ENCODE measurements at places on chromosomes 16 and 17. TPM values are rescaled to one million over a fixed set of nuclear protein-coding genes. Genes with fewer than 3 reads are reported as not detected.

- H3K4me1 ChIP-seq: no peaks in the 10 kb centered on the region
- no peaks in the 10 kb centered on the region for H3K27me3 ChIP-seq
- no peak overlapping the region for H3K4me3 ChIP-seq
- H3K27ac ChIP-seq: no peak overlapping the region
- DNase-seq: peak; percentile 68
- no peaks in the 10 kb centered on the region for H3K36me3 ChIP-seq
Observed at GRCh38 chr17:10879190-10879836, 41.4 kb upstream of the PIRT start.

Gene P2RX5
- total RNA-seq: 4.7 TPM

Gene TP53TG3F
- not detected for total RNA-seq

Gene GHDC
- 8.5 TPM for total RNA-seq

Gene MT3
- total RNA-seq: not detected

Gene HSF5
- total RNA-seq: not detected

DNA sequence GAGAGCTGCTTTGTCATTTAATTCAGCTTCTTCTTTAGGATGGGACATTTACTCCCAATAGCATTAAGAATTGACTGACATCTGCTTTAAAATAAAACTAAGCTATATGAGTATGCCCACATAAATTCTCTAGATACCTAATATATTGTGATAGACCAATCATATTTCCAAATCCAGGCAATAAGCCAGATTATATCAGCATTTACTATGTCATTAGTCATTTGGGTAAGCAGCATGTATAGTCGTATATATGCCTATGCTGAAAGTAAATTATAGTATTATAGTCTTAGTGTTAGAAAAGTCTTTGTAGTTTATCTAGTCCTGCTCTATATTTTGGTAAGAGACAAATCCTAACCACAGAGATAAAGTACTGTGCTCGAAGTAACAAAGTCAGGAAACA, 958.1 kb downstream of the KCNJ2 start:
- DNase-seq: no peak
- no peak overlapping the region for H3K27ac ChIP-seq
- H3K4me3 ChIP-seq: no peak overlapping the region
- H3K36me3 ChIP-seq: no peaks in the 10 kb centered on the region

GRCh38 chr16:56609463-56609921, 1.1 kb downstream of the MT2A start:
- H3K4me1 ChIP-seq: peaks cover 6% of the 10 kb centered on the region
- no peaks in the 10 kb centered on the region for H3K36me3 ChIP-seq
- no peak for DNase-seq
- peaks cover 21% of the 10 kb centered on the region for H3K27me3 ChIP-seq
- H3K27ac ChIP-seq: no peak overlapping the region
- H3K4me3 ChIP-seq: peak overlapping the region; percentile 65

Gene SLFN12L
- not detected for total RNA-seq

GRCh38 chr17:57746221-57746620, 1.1 kb upstream of the CCDC182 start:
- H3K36me3 ChIP-seq: no peaks in the 10 kb centered on the region
- no peak for DNase-seq
- no peaks in the 10 kb centered on the region for H3K27me3 ChIP-seq
- H3K27ac ChIP-seq: no peak overlapping the region
- no peak overlapping the region for H3K4me3 ChIP-seq
- no peaks in the 10 kb centered on the region for H3K4me1 ChIP-seq

- no peaks in the 10 kb centered on the region for H3K4me1 ChIP-seq
- H3K27ac ChIP-seq: no peak overlapping the region
- no peaks in the 10 kb centered on the region for H3K27me3 ChIP-seq
- peaks cover 2% of the 10 kb centered on the region for H3K36me3 ChIP-seq
- H3K4me3 ChIP-seq: no peak overlapping the region
Observed at GRCh38 chr17:64571746-64572145, 65.0 kb downstream of the CEP95 start.

Gene CACNA1H
- total RNA-seq: 43.3 TPM

- no peaks in the 10 kb centered on the region for H3K27me3 ChIP-seq
- no peak overlapping the region for H3K4me3 ChIP-seq
- H3K27ac ChIP-seq: no peak overlapping the region
- H3K4me1 ChIP-seq: peaks cover 4% of the 10 kb centered on the region
- DNase-seq: no peak
Observed at GRCh38 chr16:56119133-56119532, 72.2 kb upstream of the GNAO1 start.

DNA sequence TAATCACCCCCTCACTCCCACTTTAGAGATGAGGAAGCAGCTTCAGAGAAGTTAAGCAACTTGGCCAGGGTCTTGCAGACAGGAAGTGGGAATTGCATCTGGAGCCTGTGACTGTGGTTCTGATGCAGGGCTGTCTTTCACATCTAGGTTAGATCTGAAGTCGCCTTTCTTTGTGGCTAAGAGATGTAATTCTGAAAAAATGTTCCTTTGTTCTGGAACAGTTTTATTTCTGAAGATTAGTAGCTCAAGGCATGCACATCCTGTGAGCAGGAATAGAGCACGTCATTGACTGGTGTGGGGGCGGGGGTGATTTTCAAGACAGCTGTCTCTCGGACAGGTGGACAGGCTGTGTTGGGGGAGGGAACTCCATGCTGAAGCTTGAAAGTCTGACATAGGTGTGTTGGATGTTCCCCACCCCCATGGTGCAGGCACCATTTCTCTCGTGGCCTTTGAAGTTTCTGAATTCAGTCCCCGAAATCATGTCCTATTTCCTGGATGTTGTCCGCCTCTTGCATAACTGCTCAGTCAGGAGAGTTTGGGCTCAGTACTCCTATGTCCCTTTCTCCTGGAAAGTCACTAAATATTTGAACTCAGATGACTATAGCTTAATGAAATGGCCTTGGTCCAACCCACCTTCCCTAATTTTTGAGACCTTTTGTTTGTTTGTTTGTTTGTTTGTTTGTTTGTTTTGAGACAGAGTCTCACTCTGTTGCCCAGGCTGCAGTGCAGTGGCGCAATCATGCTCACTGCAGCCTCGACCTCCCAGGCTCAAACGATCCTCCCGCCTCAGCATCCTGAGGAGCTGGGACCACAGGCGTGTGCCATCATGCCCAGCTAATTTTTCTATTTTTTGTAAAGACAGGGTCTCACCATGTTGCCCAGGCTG, 21.0 kb upstream of the HERPUD1 start:
- no peaks in the 10 kb centered on the region for H3K27me3 ChIP-seq
- no peak overlapping the region for H3K27ac ChIP-seq
- H3K4me1 ChIP-seq: peaks cover 5% of the 10 kb centered on the region

GRCh38 chr17:59695945-59696681, 11.1 kb downstream of the PTRH2 start:
- no peak overlapping the region for H3K27ac ChIP-seq
- no peak for DNase-seq
- no peaks in the 10 kb centered on the region for H3K27me3 ChIP-seq
- H3K4me1 ChIP-seq: no peaks in the 10 kb centered on the region
- no peak overlapping the region for H3K4me3 ChIP-seq

Gene CMTM2
- not detected for total RNA-seq

DNA sequence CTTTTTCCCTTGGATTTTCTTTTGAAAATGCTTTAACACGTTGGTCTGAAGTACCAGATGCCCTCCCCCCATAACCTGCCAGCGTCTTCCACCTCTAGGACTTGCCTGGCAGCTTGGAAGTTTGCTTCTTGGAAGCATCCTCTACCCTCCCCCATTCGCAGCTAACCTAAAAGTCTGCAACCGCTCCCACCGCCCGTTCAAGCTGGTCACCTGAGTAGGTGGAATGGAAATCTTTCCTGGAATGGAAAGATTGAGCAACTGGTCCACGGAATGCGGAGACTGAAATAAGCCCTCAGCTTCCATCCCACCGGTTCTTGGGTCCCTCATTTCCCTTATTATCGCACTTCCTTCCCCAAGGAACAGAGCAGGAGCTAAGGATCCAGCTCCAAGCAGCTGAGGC, 31.4 kb downstream of the HS3ST3B1 start:
- no peaks in the 10 kb centered on the region for H3K36me3 ChIP-seq
- no peak for DNase-seq
- H3K4me1 ChIP-seq: peaks cover 14% of the 10 kb centered on the region
- peak overlapping the region; percentile 53 for H3K4me3 ChIP-seq
- no peaks in the 10 kb centered on the region for H3K27me3 ChIP-seq

Gene FOXN1
- total RNA-seq: not detected

DNA sequence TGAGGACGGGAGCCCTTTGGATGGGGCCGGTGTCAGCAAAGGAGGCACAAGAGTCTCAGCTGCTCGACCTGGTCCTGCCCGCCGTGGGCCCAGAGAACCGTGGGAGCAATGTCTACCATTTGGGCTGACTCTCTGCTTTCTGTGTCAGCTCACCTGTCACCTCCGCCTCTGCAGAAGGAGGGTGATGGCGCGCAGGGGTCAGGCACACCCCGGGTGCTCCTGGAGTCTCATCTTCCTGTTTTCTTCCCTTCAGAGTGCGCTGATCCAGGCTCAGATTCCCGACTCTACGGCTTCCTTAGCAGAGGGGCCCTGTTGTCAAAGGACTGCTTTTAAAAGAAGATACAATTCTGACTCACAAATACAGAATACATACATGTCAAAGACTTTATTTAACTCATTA, 167.1 kb downstream of the BANP start:
- H3K36me3 ChIP-seq: no peaks in the 10 kb centered on the region
- no peaks in the 10 kb centered on the region for H3K27me3 ChIP-seq
- H3K4me3 ChIP-seq: no peak overlapping the region
- DNase-seq: no peak
- no peaks in the 10 kb centered on the region for H3K4me1 ChIP-seq

DNA sequence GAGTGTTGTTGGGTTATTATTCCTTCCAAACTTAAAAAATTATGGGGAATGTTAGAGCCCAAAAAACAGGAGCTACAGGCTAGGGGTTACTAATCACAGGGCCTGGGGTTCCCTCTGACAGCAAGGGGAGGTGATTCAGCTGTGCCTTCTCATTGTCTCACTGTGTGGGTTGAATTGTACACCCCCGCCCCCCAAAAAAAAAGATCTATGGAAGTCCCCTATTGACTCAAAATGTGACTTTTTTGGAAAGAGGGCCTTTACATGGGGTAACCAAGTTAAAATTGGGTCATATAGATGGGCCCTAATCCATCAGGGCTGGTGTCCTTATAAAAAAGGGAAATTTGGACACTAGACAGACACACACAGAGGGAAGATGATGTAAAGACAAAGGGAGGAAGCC, 190.2 kb downstream of the SOX9 start:
- H3K4me1 ChIP-seq: no peaks in the 10 kb centered on the region
- no peaks in the 10 kb centered on the region for H3K27me3 ChIP-seq
- H3K4me3 ChIP-seq: no peak overlapping the region
- no peak for DNase-seq

- H3K4me3 ChIP-seq: peak within 1 kb of the TSS; percentile 85
- H3K36me3 ChIP-seq: no peaks in the 10 kb centered on the region
- H3K27me3 ChIP-seq: peaks cover 67% of the 10 kb centered on the region
- no peaks in the 10 kb centered on the region for H3K4me1 ChIP-seq
Observed at GRCh38 chr17:79839356-79840268, at the start of gene CBX4. Gene CBX4, minus strand, starts transcription at chr17:79839440. Its CDS starts 189 bp downstream, at chr17:79839251.

DNA sequence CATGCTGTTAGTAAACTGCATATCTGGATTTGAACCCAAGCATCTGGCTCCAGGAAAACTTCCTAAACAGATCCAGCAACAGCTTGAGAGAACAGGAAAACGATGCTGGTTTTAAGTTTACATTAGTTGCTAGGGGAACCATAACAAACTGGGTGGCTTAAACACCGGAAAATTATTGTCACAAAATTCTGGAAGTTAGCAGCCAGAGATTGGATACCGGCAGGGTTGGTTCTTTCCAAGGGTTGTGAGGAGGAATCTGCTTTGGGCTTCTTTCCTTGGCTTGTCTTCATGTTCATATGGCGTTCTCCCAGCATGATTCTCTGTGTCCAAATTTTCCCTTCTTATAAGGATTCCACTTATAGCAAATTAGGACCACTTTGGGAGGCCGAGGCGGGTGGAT, 276.9 kb upstream of the TOM1L1 start:
- no peaks in the 10 kb centered on the region for H3K4me1 ChIP-seq
- no peaks in the 10 kb centered on the region for H3K27me3 ChIP-seq
- no peak overlapping the region for H3K4me3 ChIP-seq
- no peak for DNase-seq

Gene MKS1
- total RNA-seq: 24.8 TPM

- H3K27me3 ChIP-seq: no peaks in the 10 kb centered on the region
- H3K27ac ChIP-seq: no peak overlapping the region
- H3K36me3 ChIP-seq: peaks cover 60% of the 10 kb centered on the region
- peak overlapping the region; percentile 100 for H3K4me3 ChIP-seq
- no peaks in the 10 kb centered on the region for H3K4me1 ChIP-seq
- DNase-seq: peak; percentile 41
Observed at GRCh38 chr16:23679274-23679985, 741 bp downstream of the PLK1 start.

- peaks cover 99% of the 10 kb centered on the region for H3K27me3 ChIP-seq
- no peak overlapping the region for H3K4me3 ChIP-seq
- H3K36me3 ChIP-seq: no peaks in the 10 kb centered on the region
- no peak overlapping the region for H3K27ac ChIP-seq
- no peaks in the 10 kb centered on the region for H3K4me1 ChIP-seq
- peak; percentile 85 for DNase-seq
Observed at GRCh38 chr17:48738803-48739526, 10.4 kb upstream of the HOXB13 start.

GRCh38 chr17:37130984-37131446, 182.3 kb downstream of the AATF start:
- H3K4me1 ChIP-seq: no peaks in the 10 kb centered on the region
- no peaks in the 10 kb centered on the region for H3K27me3 ChIP-seq
- peaks cover 37% of the 10 kb centered on the region for H3K36me3 ChIP-seq
- H3K4me3 ChIP-seq: no peak overlapping the region
- no peak overlapping the region for H3K27ac ChIP-seq

GRCh38 chr16:86471896-86472295, 38.4 kb upstream of the FOXF1 start:
- no peaks in the 10 kb centered on the region for H3K4me1 ChIP-seq
- H3K27me3 ChIP-seq: no peaks in the 10 kb centered on the region
- DNase-seq: no peak
- no peak overlapping the region for H3K27ac ChIP-seq
- no peak overlapping the region for H3K4me3 ChIP-seq

Gene TUBB3
- 176 TPM for total RNA-seq

GRCh38 chr16:24123275-24123674, 132.9 kb upstream of the CACNG3 start:
- no peaks in the 10 kb centered on the region for H3K27me3 ChIP-seq
- peaks cover 12% of the 10 kb centered on the region for H3K4me1 ChIP-seq
- H3K36me3 ChIP-seq: no peaks in the 10 kb centered on the region
- H3K27ac ChIP-seq: no peak overlapping the region
- no peak for DNase-seq

Measured in H9 (cell line).